Caudate nucleus (tissue), 63 donors: ENCODE measurements at places on chromosomes 2 and 18.

GRCh38 chr18:7512348-7512747 is 54.8 kb upstream of the PTPRM start:
- no peak for DNase-seq

DNA sequence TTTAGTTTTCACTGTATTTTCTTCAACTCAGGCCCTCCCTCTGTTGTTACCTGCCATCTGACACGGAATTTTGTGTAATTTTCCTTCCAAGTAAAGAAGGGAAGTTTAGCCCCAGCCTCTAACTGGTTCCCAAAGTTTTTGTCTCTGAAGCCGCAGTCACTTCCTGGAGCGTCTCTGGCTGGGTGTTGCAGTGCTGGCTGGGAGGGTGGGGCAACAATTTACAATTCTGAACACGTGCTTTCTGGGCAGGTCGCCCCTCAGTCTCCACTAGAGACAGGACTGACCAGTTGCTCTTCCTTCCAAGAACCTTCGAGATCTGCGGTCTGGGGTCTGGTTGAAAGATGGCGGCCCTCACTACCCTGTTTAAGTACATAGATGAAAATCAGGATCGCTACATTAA is 3.5 kb downstream of the CNDP2 start:
- peak; percentile 35 for DNase-seq

DNA sequence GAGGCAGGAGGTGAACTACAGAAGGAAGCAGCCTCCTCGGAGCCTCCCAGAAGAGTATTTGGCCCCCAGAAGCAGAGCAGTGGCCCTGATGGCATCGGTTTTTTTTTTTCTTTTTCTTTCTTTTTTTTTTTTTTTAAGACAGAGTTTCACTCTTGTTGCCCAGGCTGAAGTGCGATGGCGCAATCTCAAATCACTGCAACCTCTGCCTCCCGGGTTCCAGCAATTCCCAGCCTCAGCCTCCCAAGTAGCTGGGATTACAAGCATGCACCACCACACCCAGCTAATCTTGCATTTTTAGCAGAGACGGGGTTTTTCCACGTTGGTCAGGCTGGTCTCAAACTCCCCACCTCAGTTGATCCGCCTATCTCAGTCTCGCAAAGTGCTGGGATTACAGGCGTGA is 34.8 kb upstream of the NCKAP5 start:
- no peak for DNase-seq

DNA sequence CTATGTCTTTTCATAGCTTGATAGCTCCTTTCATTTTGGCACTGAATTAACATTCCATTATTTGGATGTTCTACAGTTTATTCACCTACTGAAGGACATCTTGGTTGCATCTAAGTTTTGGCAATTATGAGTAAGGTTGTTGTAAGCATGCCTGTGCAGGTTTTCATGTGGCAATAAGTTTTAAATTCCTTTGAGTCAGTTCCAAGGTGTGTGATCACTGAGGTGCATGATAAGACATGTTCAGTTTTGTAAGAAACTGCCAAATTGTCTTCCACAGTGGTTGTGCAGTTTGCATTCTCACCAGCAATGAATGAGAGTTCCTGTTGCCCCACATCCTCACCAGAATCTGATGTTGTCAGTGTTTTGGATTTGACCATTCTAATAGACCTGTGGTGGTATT is 24.2 kb downstream of the XDH start:
- DNase-seq, result no peak

DNA sequence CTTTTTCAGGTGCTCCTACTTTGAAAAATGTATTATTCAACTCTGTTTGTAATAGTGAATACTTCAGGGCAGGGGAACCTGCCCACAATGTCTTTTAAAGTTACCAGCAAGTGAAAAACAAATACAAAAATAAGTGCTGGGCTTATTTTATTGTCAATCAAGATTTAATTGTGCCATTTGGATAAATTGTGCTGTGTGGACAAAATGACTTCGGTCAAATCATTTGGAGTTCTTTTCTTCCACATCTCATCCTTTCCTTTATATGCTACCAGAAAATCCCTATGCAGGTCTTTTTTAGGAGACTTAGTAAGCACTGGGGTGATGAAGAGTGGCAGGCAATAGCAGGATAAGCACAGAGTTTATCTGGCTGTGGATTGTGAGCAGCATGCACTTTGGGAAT is 63.9 kb downstream of the NYAP2 start:
- no peak for DNase-seq

DNA sequence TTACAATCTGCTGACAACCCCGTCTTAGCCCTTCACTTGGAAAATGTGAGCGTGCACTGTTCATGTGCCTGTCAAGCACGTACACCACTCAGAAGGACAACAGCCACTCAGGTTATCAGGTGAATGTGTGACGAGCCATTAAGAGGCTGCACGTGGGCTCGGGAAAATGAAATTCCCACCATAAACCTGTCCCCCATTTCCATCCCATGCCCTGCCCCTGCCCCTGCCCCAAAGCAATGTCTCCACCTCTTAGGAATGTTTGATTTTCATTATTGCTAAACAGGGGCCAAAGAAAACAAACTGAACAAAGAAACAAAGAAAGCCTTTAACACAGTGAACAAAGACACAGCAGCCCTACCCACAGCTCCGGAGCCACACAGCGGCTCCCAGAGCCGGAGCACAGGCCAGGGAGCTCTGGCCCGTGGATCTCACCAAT is 90.5 kb downstream of the TMEM18 start:
- DNase-seq, result no peak

- no peak for DNase-seq
Measured at GRCh38 chr2:11752906-11753305, 6.5 kb downstream of the LPIN1 start.

DNA sequence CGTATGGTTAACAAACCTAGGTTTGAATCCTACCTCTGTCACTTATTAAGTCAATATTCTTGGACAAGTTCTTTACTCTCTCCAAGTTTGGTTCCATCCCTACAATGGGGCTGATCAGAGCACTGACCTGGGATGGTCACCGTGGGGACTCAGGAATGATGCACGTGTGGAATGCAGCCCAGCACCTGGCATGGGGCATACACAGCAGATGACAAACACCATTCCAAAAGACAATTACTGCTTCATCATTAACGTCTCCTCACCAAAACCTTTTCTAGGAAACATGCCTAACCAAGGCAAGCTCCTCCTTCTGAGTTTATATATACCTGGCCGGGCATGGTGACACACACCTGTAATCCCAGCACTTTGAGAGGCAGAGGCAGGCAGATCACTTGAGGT is 532.9 kb upstream of the ID2 start:
- DNase-seq, result no peak

- no peak for DNase-seq
Measured at GRCh38 chr2:158228943-158229508, 127.3 kb downstream of the UPP2 start.

DNA sequence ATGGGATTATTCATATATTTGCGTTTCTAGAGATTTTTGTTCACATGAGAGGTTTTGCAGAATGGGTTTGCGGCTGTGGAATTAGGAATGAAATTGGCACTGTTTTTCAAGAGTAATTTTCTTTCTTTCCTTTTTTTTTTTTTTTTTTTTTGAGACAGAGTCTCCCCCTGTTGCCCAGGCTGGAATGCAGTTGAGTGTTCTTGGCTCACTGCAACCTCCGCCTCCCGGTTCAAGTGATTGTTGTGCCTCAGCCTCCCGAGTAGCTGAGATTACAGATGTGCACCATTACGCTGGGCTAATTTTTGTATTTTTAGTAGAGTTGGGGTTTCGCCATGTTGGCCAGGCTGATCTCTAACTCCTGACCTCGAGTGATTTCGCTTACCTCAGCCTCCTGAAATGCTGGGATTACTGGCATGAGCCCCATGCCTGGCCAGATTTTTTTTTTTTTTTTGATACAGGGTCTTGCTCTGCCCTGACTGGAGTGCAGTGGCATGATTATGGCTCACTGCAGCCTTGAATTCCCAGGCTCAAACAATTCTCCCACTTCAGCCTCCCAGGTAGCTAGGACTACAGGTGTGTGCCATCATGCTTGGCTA is 65.3 kb downstream of the MIB1 start:
- no peak for DNase-seq

GRCh38 chr18:51425475-51425874 is 228.0 kb upstream of the MEX3C start:
- no peak for DNase-seq

DNA sequence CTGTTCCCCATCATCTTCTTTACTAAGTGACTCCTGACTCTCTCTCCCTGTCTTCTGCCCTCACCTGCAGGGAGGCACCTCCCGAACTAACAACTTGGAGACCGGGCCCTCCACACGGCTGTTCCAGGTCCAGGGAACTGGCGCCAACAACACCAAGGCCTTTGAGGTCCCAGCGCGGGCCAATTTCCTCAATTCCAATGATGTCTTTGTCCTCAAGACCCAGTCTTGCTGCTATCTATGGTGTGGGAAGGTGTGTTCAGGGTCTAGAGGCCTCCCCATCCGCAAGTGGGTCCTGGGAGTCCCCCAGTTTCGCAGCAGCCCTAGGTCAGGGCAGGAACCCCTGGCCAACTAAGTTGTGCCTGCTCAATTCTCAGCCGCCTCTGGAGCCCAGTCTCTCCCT is 15.5 kb downstream of the VIL1 start:
- DNase-seq, result no peak

GRCh38 chr2:187438455-187438854 is 9.6 kb downstream of the CALCRL start:
- no peak for DNase-seq

GRCh38 chr18:60413944-60414547 is 41.5 kb upstream of the MC4R start:
- DNase-seq, result no peak

DNA sequence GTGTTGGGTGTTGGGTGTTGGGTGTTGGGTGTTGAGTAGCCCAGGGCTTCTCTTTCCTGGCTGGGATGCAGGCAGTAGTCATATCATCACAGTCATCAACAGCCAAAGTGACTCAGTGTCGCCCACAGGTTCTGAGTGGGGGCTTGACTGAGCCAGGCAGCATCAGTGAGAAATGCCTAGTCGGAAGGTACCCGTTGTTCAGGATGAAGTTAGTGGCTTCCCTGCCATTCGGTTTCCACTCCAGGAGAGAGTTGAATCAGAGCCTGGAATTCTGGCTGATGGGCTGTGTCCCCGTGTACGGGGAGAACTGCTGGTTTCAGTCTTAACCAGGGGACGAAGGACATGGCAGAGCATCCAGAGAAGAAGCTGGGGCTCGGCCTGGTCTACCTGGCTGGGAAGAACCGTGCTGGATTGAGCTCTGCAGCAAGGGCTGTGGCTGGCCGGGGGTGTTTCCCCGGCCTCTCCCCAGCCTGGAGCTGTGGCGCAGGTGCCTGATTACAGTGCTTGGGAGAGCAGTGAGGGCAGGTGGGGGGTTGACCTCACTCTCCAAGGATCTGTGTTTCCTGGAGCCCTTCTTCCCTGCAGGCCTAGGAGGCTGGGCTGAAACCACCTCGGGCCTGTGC is 49.4 kb downstream of the AGAP1 start:
- DNase-seq, result peak; percentile 52

DNA sequence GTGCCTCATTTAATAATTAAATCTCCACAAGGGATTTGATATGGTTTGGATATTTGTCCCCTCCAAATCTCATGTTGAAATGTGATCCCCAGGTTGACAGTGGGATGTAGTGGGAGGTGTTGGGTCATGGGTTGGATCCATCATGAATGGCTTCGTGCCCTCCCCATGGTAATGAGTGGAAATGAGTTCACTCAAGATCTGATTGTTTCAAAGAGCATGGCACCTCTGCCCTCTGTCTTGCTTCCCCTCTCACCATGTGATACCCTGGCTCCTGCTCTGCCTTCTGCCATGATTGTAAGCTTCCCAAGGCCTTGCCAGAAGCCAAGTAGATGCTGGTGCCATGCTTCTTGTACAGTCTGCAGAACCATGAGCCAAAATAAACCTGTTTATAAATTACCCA is 15.0 kb upstream of the RAB27B start:
- DNase-seq, result no peak

GRCh38 chr2:154700136-154700535 is 1.6 kb downstream of the KCNJ3 start:
- no peak for DNase-seq

DNA sequence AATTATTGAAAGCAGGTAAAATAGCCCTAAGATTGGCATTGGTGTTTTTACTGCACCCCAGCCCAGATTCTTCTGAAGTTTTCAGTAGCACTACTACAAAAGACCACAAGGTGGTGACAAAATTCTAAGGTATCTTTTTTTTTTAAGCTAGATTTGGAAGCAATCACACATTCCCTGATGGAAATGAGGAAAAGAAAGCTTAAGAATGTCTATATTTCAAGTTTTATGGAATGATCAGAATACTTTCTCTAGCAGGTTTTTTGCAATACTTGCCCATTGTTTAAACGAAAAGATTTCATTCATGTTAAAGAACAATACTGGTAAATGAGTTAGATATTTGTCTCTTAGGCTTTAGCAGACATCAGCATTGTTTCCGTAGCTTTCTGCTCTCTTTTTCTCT is 32.1 kb upstream of the ZNF638 start:
- DNase-seq, result no peak

GRCh38 chr2:31420936-31421335 is 6.4 kb upstream of the XDH start:
- no peak for DNase-seq

DNA sequence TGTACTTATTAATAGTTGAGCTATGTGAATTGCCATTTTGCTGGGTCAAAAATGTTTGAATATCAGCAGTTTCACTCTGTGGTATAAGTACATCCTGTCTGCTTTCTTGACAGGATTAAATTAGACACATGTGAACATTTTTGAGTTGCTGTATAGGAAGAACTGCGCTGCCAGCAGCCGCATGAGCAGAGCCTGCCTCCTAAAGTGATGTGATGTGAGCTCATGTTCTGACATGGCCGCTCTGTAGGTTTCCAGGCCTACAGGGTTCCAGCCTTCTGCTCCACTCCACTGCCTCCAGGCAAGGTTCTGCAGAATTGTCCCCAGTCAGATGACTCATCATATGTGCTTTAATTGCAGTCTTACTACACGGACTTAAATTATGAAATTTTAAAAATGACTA is 119.7 kb upstream of the NFATC1 start:
- DNase-seq, result no peak

DNA sequence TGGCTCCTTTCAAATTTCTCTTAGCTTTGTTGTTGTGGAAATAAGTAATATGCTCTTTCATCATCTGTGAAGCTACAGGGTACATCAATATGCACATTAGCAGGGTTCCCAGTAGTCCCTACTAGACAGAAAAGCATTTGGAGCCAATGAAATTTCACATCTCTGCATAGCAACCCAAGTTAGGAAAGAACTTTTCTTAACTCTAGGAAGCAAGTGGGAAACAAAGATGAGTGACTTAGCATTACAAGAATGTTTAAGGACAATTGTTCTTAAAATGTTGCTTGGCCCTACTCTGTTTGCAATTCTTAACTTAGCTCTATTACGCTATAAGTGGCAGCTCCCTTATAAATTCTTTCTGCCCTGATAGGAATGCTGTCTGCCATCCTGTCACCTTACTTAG is 39.6 kb downstream of the ZEB2 start:
- DNase-seq, result no peak

GRCh38 chr2:70367722-70368323 is 66.0 kb upstream of the FAM136A start:
- no peak for DNase-seq

DNA sequence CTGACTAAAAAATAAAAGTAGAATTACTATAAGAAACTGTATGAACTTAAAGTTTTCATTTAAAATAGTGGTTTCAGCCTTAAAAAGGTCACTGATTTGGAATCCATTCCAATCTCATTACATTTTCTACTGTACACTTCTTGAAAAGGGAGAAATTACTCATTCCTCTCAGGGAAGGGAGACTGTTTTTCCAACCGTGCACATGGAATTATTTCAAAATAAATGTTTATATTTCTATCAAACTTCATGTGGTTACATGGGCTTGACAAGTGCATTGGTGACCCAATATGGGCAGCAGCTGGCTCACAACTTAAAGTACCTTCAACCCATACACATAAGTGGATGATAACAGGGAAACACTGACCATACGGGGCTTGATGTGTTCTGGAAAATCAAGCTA is 324.5 kb upstream of the THUMPD2 start:
- DNase-seq, result no peak
